ENCODE measurements at places on chromosomes 11 and 22.

DNA sequence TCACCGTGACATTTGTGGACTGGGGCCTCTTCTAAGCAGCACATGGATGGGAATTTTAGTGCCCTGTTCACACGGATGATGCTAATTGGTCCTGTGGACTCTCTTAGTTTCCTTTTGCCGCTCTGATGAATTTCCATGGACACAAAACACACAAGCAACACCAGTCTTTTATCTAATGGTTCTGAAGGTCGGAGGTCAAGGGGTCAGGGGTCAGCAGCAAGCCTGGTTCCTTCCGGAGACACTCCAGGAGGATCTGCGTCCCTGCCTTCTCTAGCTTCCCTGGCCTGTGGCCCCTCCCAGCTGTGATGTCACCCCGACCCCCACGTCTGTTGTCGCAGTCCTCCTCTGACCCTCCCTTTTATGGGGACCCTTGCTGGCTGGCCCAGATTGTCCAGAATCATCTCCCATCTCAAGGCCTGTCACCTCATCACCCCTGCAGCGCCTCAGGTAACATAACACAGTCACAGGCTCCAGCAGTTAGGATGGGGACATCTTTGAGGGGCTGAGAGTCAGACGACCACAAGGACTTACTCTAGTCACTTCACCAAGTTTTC lies 6.8 kb downstream of the NADSYN1 start:
- no peak for DNase-seq

GRCh38 chr11:20474882-20475517 lies 87.5 kb downstream of the PRMT3 start:
- DNase-seq = no peak

GRCh38 chr11:79487412-79487811 lies 46.6 kb upstream of the TENM4 start:
- no peak for DNase-seq

GRCh38 chr22:35582861-35583670 lies 34.1 kb downstream of the MB start:
- no peak for DNase-seq

GRCh38 chr11:65915821-65916251 lies 3.0 kb downstream of the C11orf68 start:
- DNase-seq = no peak

DNA sequence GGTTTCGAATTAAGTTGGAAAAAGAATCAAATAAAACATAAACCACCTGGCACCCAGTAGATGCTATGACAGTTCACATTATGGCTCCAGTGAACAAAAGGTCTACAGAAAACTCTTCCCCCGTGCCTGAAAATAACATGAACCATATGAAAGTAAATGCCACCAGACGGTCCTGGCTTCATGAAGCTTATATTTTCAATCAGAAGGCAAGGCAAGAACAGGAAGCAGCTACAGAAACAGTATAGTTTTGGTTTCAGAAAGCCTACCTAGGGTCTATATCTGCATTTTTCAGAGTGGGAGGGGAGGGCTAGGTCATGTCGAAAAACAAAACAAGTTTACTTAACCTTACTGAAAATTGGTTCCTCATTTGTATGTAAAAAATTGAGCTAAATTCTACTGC lies 9.8 kb downstream of the RAB30 start:
- DNase-seq = no peak

- DNase-seq = no peak
Observed at GRCh38 chr11:38304926-38305325, 1706.9 kb upstream of the RAG2 start.

DNA sequence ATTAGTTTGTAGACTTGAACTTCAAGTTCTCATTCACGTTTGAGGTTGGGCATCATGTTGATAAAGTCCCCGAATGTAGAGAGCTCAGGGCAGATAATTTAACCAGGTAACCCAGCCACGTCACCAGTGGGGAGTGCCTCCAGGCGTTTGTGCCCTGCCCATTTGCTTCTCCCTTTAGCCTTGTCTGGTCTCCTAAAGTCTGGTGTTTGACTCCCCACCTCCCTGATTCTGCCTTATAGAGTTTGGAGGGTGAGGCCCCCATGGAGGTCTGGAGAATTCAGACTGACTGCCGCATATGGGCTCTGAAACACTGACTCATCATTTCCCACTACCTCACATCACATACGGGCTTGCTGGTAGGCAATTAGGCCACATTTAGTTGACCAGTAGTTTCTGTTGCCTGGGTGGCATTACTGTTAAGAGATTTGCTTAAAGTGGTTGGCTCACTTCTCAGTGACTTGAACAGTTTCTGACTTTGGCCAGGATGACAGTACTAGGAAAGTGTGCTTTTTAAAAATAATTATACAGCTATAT lies 99.3 kb upstream of the GAL start:
- no peak for DNase-seq

- DNase-seq = no peak
Observed at GRCh38 chr11:11956006-11956405, 52.4 kb downstream of the DKK3 start.

- DNase-seq = no peak
Observed at GRCh38 chr11:41413843-41414242, 45.6 kb downstream of the LRRC4C start.

DNA sequence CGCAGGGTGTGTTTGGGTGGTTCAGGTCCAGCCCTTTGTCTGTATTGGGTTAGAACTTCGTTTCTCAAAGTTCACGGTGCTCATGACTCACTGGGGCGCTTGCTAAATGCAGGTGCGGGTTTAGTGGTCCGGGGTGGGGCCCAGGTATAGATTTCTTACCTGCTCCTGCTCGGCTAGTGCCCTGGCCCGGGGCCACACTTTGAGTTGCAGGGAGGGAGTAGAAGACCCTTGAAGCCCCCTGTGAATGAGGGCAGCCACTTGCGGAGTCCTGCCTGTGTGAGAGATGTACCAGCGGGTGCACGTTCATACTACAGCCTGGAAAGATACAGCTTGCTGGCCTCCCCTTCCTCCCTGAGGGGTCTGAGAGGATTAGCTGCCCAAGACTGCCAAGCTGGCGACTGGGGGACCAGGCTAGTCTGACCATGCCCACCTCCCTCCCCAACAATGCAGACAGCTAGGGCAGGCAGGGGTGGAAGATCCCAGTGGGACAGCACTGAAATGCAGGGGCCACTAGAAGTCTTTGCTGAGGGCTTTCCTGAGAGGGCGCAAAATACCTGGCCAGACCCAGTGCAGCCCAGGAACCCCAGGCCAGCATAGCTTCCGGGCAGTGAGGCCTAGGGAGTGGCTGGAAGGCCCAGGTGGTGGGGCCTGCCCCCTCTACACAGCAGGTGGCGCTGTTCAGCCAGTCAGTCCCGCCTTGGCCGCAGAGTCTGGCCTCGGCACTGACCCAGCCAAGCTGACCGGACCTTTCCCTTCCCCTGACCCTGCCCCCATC lies 5.1 kb upstream of the MYRF start:
- DNase-seq = peak; percentile 29

DNA sequence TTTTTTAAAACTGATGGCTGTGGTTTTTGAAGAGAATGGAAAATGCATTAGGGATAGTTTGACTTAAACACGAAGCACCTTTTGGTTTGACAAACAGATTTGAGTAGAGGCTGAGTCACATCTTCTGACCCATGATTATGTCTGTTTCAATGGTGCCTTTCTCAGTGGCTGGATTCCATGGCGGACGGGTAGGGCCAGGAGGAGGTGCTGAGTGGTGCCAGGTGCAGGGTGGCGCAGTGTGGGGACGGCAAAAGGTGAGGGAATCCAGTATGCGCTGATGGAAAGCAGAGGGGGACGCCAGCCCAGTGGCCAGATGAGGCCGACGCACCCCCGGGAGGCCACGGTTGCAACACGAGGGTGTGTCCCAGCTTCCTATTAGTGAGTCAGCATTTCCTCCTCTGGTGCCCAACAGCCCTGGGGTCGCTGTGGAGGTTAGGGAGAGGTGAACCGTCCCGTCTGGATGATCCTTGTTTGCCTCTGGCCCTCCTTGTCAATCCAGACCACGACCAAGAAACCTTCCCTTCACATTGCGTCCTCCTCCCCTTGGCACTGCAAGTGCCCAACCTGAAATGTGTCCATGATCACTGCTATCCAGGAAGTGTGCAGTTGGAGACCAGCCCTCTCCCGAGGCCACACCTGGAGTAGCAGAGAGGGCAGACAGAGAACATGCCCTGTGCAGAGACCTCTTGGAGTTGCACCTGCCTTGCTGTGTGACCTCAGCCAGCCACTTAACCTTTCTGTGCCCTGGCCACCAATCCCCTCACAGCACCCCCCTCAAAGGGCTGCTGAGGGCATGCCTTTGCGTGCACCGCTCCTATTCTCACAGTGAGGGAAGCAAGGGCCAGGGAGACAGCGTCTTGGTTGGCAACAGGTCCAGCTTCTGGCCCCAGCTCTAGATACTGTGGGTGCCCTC lies 32.5 kb upstream of the ATXN10 start:
- no peak for DNase-seq

DNA sequence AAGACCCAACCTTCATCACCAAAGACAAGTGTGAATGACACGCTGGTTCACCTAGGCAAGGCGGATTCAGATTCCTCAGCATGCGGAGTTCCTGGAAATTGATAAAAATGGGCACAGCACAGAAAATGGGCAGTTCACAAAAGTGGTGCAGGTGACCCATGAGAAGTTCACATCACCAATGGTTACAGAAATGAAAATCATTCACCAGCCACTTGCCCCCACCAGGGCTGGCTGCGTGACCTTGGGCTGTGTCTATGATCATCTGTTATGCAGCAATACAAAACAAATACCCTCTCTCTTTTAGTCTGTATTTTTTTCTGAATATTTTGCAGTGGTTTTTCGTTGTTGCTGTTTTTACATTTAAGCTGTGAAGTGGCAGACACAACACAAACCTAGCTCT lies 415.9 kb downstream of the TBC1D22A start:
- DNase-seq = no peak

DNA sequence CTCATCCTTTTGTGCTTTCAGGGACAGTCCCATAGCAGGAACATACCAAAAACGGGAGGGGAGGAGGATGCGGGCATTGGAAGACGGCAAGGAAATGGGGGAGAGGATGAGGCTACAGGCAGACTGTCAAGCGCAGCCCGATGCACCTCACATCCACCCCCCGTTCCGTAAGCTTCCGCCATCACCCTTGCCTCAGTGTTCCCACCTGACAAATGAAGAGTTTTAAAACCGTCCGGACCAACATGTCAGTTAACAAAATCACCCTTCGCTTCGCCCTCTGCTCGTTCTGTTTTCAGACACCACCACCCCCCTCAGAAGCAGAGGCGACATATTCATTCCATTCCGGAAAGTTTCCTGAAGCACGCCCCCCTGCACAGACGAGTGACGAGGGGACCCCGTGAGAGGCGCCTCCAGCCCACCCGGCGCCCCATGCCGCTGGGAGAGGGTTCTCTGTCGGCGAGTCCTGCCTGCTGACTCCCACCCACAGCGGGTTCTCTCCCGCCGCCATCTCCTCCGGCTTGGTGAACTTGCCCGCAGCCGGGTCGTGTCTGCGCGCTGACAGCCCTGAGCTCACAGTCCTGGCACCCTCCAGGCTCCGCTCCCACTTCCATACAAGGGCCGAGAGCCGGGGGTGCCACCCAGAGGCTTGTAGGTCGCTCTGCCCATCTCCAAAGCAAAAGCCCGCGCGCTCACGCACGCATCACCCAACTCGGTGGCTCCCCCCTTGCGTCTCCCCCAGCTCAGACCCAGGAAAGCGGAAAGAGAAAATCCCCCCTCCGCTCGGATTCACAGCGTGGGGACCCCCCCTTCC lies 1.5 kb downstream of the IGSF9B start:
- peak; percentile 32 for DNase-seq

- DNase-seq = peak; percentile 86
Observed at GRCh38 chr22:42581762-42582716, 28.3 kb downstream of the SERHL2 start.

DNA sequence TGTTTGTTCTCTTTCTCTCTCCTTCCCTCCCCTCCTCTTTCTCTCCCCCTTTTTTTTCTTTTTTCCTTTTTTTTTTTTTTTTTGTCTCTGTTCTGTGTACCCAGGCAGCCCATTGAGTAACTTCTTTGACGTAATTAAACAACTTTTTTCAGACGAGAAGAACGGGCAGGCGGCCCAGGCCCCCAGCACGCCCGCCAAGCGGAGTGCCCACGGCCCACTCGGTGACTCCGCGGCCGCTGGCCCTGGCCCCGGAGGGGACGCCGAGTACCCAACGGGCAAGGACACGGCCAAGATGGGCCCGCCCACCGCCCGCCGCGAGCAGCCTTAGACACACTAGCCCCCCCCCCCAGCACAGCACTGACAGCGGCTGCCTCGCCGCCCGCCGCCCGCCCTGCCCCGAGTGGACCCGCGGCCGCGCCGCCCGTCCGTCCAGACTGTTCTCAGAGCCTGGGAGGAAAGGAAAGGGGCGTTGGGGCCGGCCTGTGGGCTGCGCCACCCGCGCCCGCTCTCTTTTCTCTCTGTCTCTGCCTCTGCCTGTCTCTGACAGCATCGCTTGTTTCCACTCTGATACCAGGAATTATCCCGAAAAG lies 26.1 kb downstream of the MOB2 start:
- DNase-seq = no peak

DNA sequence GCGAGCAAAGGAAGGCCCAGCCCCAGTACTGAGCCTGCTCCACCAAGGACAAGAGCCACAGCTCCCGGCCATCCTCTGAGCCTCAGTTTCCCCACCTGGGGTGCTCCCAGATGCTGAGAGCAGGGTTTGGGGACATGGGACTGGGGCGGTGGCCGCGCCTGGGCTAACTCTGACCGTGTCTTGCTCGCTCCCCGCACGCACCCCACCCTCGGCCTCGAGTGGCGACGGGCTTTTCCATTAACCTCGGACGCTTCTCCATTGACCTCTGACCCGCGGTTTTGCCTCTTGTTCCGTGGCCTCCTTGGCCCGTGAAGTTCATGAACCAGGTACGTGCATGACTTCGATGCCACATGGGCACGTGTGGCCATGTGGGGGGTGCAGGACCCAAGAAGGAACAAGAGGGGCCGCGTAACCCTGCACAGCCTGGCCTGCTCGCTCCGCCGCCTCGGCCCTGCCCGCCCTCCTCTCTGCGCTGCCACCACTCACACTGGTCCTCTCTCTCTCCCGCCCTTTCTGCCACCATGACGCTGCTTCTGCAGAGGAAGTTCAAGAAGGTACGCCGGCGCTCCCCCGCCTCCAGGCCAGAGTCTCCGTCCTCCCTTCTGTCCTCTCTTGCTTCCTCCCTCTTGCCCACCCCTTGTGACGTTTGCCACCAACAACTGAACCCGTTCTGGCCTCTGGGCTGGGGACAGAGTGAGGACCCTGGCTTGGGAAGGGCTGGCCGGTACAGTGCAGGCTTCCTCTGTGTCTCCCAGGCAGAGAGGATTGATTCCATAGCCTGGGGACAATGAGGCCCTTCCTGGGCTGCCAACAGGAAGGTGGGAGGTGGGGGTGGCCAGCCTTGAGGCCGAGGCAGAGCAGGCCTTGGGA lies 6.9 kb downstream of the TNNT3 start:
- DNase-seq = no peak

DNA sequence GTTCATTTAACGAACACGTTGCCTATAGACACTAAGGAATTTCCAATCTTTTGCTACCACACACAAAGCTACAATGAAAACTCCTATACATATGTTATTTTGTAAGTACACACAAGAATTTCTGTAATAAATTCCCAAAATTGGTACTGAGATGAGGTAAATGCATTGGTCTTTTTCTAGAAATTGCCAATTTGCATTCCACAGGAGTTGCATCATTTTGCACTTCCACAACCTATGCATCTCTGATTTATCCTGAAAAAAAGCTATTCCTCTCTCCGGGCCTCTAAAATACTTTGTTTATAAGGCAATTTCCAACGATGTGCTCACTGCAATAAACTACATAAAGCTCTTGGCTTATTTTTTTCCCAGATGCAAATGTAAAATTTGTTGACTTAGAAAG lies 24.9 kb downstream of the IMMP1L start:
- DNase-seq = no peak
